Aorta (tissue), 5 donors: ENCODE measurements at places on chromosomes 2 and 18.
A peak's percentile ranks its signal among the peaks of the same experiment; 100 is the strongest.

DNA sequence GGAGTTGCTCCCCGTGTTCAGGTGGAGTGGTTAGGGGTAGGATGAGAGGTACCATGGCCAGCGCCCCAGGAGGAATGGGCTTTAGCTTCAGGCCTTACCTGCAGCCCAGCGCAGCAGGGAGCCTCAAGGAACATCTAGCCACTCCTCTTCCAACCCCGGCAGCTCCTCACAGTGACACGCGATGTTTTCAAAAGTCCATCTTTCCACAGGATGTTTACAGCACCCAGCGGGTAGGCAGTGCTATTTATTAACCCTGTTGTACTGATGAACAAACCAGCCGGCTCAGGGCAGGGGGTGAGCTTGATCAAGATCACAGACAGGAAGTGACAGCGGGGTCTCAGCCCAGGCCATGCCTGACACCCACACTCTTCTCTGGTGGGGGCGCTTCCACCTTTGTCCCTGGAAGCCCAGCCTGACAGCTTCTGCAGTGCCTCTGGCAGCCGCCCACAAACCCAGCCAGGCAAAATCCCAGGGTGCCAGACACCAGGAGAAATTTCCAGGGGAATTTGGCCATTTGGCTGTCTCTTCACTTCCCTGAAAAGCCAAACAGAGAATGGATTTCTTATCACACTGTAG is 18.4 kb upstream of the PRLH start:
- DNase-seq, result no peak
- H3K27ac ChIP-seq, result no peak overlapping the region
- no peaks in the 10 kb centered on the region for H3K27me3 ChIP-seq
- H3K4me3 ChIP-seq, result no peak overlapping the region
- no peaks in the 10 kb centered on the region for H3K36me3 ChIP-seq
- H3K4me1 ChIP-seq, result no peaks in the 10 kb centered on the region

GRCh38 chr2:230774348-230774951 is 61.8 kb downstream of the CAB39 start:
- peaks cover 3% of the 10 kb centered on the region for H3K4me1 ChIP-seq
- H3K27me3 ChIP-seq, result no peaks in the 10 kb centered on the region
- H3K36me3 ChIP-seq, result no peaks in the 10 kb centered on the region
- no peak for DNase-seq
- H3K4me3 ChIP-seq, result no peak overlapping the region

- H3K27ac ChIP-seq, result no peak overlapping the region
- H3K4me3 ChIP-seq, result no peak overlapping the region
- no peaks in the 10 kb centered on the region for H3K27me3 ChIP-seq
- H3K36me3 ChIP-seq, result peaks cover 5% of the 10 kb centered on the region
- no peak for DNase-seq
- H3K4me1 ChIP-seq, result no peaks in the 10 kb centered on the region
Measured at GRCh38 chr2:137173463-137173862, 408.1 kb downstream of the THSD7B start.

GRCh38 chr18:10100941-10101701 is 187.3 kb downstream of the VAPA start:
- H3K4me3 ChIP-seq, result peak overlapping the region; percentile 4
- H3K4me1 ChIP-seq, result no peaks in the 10 kb centered on the region
- no peaks in the 10 kb centered on the region for H3K36me3 ChIP-seq
- no peaks in the 10 kb centered on the region for H3K27me3 ChIP-seq
- H3K27ac ChIP-seq, result no peak overlapping the region

DNA sequence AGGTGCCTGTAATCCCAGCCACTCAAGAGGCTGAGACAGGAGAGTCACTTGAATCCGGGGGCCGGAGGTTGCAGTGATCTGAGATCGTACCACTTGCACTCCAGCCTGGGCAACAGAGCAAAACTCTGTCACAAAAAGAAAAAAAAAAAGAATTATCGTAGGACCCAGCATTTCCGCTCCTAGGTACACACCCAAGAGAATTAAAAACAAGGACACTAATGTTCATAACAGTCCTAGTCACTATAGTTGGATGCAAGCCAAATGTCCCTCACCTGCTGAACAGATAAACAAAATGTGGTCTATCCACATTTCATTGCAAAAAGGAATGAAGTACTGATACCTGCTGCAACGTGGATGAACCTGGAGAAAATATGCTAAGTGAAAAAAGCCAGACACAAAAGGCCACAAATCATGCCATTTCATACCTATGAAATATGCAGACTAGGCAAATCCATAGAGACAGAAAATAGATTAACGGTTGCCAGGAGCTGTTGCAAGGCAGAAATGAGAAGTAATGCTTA is 21.2 kb downstream of the ADRA2B start:
- no peak for DNase-seq
- H3K27ac ChIP-seq, result no peak overlapping the region
- H3K4me1 ChIP-seq, result no peaks in the 10 kb centered on the region
- H3K4me3 ChIP-seq, result no peak overlapping the region

DNA sequence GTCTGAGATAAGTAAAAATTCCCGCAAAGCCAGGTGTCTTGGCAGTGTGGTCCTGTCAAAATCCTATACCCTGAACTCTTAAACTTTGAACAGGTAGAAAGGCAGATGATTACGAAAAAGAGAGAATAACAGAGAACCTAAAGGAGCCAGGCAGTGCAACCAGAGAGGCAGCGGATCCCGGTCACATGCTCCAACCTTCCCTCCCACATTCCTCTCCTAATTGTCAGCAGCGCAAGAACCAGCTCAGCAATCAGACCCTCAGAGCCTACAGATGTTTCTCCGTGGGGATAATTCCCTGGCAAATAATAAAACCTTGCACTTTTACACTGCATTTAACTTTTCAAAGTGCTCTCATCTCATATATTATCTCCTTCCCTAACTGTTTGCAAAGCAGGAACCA is 124.8 kb downstream of the EPHA4 start:
- H3K36me3 ChIP-seq, result no peaks in the 10 kb centered on the region
- H3K27ac ChIP-seq, result no peak overlapping the region
- no peak for DNase-seq
- peaks cover 3% of the 10 kb centered on the region for H3K4me1 ChIP-seq
- H3K4me3 ChIP-seq, result no peak overlapping the region
- no peaks in the 10 kb centered on the region for H3K27me3 ChIP-seq

GRCh38 chr2:105375001-105375561 is 23.8 kb downstream of the FHL2 start:
- no peaks in the 10 kb centered on the region for H3K27me3 ChIP-seq
- H3K4me1 ChIP-seq, result no peaks in the 10 kb centered on the region
- no peak for DNase-seq
- H3K36me3 ChIP-seq, result no peaks in the 10 kb centered on the region

- H3K27ac ChIP-seq, result no peak overlapping the region
- DNase-seq, result peak; percentile 80
- no peaks in the 10 kb centered on the region for H3K36me3 ChIP-seq
- H3K27me3 ChIP-seq, result no peaks in the 10 kb centered on the region
- H3K4me3 ChIP-seq, result peak overlapping the region; percentile 93
- no peaks in the 10 kb centered on the region for H3K4me1 ChIP-seq
Measured at GRCh38 chr2:6864923-6865345, 773 bp downstream of the CMPK2 start.

GRCh38 chr2:19881221-19881907 is 20.4 kb downstream of the TTC32 start:
- no peaks in the 10 kb centered on the region for H3K27me3 ChIP-seq
- DNase-seq, result no peak
- H3K4me1 ChIP-seq, result no peaks in the 10 kb centered on the region
- no peak overlapping the region for H3K27ac ChIP-seq

- DNase-seq, result no peak
- no peaks in the 10 kb centered on the region for H3K27me3 ChIP-seq
- H3K27ac ChIP-seq, result no peak overlapping the region
- peaks cover 6% of the 10 kb centered on the region for H3K4me1 ChIP-seq
Measured at GRCh38 chr2:30298302-30298701, 67.0 kb downstream of the LBH start.

GRCh38 chr2:185998562-185999070 is 260.0 kb downstream of the FSIP2 start:
- no peaks in the 10 kb centered on the region for H3K27me3 ChIP-seq
- H3K4me3 ChIP-seq, result no peak overlapping the region
- H3K36me3 ChIP-seq, result no peaks in the 10 kb centered on the region
- H3K27ac ChIP-seq, result no peak overlapping the region
- no peak for DNase-seq

GRCh38 chr2:45232818-45233217 is 223.6 kb upstream of the SIX2 start:
- H3K4me1 ChIP-seq, result peaks cover 4% of the 10 kb centered on the region
- no peak overlapping the region for H3K27ac ChIP-seq
- no peaks in the 10 kb centered on the region for H3K36me3 ChIP-seq
- H3K27me3 ChIP-seq, result no peaks in the 10 kb centered on the region
- no peak for DNase-seq

- no peak for DNase-seq
- no peak overlapping the region for H3K27ac ChIP-seq
- H3K27me3 ChIP-seq, result no peaks in the 10 kb centered on the region
Measured at GRCh38 chr2:147231081-147231480, 613.7 kb upstream of the ACVR2A start.

GRCh38 chr18:5238371-5238976 is 41.4 kb upstream of the AKAIN1 start:
- peak; percentile 61 for DNase-seq
- H3K27me3 ChIP-seq, result no peaks in the 10 kb centered on the region
- H3K36me3 ChIP-seq, result peaks cover under 1% of the 10 kb centered on the region
- H3K4me1 ChIP-seq, result peaks cover 5% of the 10 kb centered on the region

DNA sequence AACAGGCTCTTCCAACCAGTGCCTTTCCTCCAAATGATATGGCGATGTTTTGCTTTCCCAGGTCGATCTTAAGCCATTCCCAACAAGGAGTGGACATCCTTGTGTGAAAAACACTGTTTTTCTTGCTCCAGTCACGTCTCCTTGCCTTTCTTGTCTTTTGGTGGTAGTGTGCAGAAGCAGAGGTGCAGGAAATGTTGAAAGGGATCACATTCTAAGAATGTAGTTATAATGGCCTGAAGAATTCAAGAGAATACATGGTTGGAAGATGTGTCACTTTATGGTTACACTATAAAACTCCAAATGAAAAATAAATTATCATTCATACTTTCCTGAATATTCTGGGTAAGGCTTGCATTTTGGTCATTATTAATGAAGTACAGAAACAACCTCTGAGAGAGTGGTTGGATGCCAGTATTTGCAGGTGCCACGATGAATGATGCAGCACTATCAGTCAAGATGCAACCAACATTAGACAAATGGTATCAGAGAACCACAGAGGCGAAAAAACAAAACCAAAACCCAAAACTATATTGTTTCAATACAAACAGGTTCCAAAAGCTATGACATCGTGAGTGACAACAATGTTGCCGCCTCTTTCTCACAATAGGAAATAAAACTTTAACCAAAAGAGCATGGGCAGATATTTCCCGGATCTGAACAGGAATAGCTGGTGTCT is 27.5 kb upstream of the POLE4 start:
- H3K27me3 ChIP-seq, result peaks cover 2% of the 10 kb centered on the region
- no peak overlapping the region for H3K4me3 ChIP-seq
- no peak for DNase-seq
- H3K4me1 ChIP-seq, result no peaks in the 10 kb centered on the region
- no peak overlapping the region for H3K27ac ChIP-seq

- no peaks in the 10 kb centered on the region for H3K4me1 ChIP-seq
- H3K36me3 ChIP-seq, result no peaks in the 10 kb centered on the region
- H3K4me3 ChIP-seq, result no peak overlapping the region
Measured at GRCh38 chr2:197442857-197443256, 8.0 kb upstream of the SF3B1 start.

- no peaks in the 10 kb centered on the region for H3K4me1 ChIP-seq
- DNase-seq, result no peak
- H3K4me3 ChIP-seq, result no peak overlapping the region
- H3K27ac ChIP-seq, result peak overlapping the region; percentile 73
Measured at GRCh38 chr2:20439193-20439475, 7.7 kb upstream of the RHOB start.

DNA sequence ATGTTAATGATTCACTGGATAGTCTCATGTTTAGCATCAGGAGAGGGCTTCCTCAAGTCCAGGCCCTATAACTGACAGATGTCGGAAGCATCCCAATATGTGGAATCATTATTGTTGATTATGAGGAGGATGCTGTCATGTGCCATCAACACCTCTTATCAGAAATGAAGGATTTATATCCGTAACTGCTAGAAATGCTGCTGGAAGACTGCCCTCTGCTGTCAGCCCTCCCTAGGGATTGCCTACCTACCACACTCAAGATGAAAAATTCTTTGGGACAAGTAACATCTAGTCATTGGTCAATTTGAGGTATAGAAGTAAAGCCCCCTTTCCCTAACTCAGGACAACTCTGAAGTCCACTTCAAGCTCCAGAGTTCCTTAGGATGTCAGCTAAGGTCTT is 1166.5 kb upstream of the NXPH2 start:
- H3K4me1 ChIP-seq, result no peaks in the 10 kb centered on the region
- no peak for DNase-seq
- no peaks in the 10 kb centered on the region for H3K36me3 ChIP-seq
- H3K27me3 ChIP-seq, result no peaks in the 10 kb centered on the region

DNA sequence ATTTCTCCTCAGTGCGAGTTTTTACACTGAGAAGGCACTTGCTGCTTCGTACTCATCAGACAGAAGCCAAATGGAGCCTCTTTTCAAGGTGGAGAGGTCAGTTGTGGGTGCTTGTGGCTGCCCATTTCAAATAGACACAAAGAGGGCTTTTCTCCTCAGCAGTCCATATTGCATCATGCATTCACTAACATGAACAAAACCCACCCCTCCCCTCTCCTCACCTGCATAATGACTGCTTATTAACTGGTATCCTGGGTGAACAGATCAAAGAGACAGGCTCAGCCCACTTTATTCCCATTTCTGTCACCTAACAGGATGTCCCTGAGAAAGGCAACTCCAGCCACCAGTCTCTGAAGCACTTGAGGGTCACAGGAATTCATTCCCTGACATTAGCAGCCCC is 28.9 kb downstream of the KLF7 start:
- H3K36me3 ChIP-seq, result no peaks in the 10 kb centered on the region
- H3K4me3 ChIP-seq, result no peak overlapping the region
- peaks cover 6% of the 10 kb centered on the region for H3K4me1 ChIP-seq
- H3K27ac ChIP-seq, result no peak overlapping the region

- no peak overlapping the region for H3K27ac ChIP-seq
- peaks cover 3% of the 10 kb centered on the region for H3K36me3 ChIP-seq
- H3K4me3 ChIP-seq, result no peak overlapping the region
- DNase-seq, result no peak
- H3K27me3 ChIP-seq, result no peaks in the 10 kb centered on the region
Measured at GRCh38 chr18:9720327-9720726, 12.2 kb downstream of the RAB31 start.

- no peaks in the 10 kb centered on the region for H3K27me3 ChIP-seq
- peaks cover 2% of the 10 kb centered on the region for H3K36me3 ChIP-seq
- H3K27ac ChIP-seq, result no peak overlapping the region
- no peak overlapping the region for H3K4me3 ChIP-seq
- no peaks in the 10 kb centered on the region for H3K4me1 ChIP-seq
Measured at GRCh38 chr2:3265981-3266924, 111.4 kb downstream of the EIPR1 start.

GRCh38 chr2:74835831-74836674 is 2.1 kb downstream of the HK2 start:
- H3K4me3 ChIP-seq, result peak overlapping the region; percentile 46
- H3K36me3 ChIP-seq, result no peaks in the 10 kb centered on the region
- H3K27ac ChIP-seq, result no peak overlapping the region
- DNase-seq, result no peak

GRCh38 chr2:232147440-232148077 is 186.0 kb downstream of the DIS3L2 start:
- H3K27ac ChIP-seq, result no peak overlapping the region
- H3K4me1 ChIP-seq, result no peaks in the 10 kb centered on the region
- H3K4me3 ChIP-seq, result no peak overlapping the region
- H3K36me3 ChIP-seq, result no peaks in the 10 kb centered on the region
- no peaks in the 10 kb centered on the region for H3K27me3 ChIP-seq
